DMS79 treated with DMSO at 0.1 percent for 48 hours (cell line): ENCODE measurements at places on chromosomes 3 and 15.

GRCh38 chr3:59567661-59568060 lies 517.8 kb upstream of the CFAP20DC start:
- DNase-seq, result no peak

GRCh38 chr15:59940456-59940855 lies 63.7 kb upstream of the FOXB1 start:
- DNase-seq, result no peak

DNA sequence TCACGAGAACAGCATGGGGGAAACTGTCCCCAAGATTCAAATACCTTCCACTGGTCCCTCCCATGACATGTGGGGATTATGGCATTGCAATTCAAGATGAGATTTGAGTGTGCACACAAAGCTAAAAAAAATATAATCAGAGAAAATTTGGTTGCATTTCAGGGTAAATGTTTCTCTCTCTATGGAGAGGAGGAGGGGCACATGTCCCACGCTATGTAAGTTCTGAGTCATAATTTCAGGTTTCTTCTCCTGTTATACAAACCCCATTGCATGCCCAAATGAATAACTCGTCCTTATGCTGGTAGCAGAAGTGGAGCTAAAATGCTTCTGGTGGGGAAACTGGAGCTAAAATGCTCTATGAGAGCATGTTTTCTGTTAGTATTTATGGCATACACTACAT lies 209.7 kb upstream of the DCBLD2 start:
- no peak for DNase-seq

- DNase-seq, result no peak
Measured at GRCh38 chr15:85517086-85517485, 136.7 kb downstream of the AKAP13 start.

DNA sequence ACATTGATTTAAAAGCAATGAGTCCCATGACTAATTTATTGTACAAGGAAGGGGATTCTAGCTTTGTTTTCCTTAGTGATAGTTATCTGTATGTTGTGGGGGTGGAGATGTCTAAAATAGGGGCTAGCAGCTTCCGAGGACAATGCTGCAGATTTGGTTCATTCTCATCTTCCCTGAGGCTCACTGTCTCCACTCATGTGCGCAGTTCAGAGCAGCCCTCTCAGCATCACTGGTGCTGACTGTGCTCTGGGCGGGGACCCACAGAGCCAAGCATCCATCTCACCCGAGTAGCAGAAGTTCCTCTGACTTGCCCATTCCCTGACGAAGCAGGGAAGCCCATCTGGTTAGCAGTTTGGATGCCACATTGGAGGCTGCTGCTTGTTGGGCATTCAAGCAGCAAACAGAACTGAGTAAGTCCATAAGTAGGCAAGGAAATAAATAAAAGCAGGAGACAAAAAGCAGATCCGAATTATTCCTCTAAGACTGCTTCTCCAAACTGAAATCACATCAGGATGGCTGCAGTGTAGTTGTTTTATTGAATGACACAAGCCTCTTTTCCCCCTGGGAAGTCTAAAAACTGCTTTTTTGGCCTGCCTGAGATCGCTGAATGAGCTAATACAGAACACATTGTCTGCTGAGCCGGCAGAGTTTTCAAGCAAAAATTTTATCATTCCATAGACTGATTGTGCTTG lies 27.5 kb downstream of the RARB start:
- DNase-seq, result no peak

- no peak for DNase-seq
Measured at GRCh38 chr15:91885714-91886270, 32.3 kb downstream of the SLCO3A1 start.

DNA sequence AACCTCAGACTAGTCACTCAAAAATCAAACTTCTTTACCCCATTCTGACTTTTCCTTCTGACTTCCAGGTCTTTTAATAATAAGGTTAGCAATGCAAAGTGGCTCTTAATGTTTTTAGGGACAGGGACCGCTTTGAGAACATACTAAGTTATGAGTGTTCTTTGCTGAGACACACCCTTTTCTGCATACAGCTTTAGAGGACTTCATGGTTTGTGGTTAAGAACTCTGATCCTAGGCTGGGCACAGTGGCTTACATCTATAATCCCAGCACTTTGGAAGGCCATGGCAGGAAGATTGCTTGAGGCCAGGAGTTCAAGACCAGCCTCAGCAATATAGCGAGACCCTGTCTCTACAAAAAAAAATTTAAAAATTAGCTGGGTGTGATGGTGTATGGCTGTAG lies 85.8 kb upstream of the CACNA2D3 start:
- no peak for DNase-seq

DNA sequence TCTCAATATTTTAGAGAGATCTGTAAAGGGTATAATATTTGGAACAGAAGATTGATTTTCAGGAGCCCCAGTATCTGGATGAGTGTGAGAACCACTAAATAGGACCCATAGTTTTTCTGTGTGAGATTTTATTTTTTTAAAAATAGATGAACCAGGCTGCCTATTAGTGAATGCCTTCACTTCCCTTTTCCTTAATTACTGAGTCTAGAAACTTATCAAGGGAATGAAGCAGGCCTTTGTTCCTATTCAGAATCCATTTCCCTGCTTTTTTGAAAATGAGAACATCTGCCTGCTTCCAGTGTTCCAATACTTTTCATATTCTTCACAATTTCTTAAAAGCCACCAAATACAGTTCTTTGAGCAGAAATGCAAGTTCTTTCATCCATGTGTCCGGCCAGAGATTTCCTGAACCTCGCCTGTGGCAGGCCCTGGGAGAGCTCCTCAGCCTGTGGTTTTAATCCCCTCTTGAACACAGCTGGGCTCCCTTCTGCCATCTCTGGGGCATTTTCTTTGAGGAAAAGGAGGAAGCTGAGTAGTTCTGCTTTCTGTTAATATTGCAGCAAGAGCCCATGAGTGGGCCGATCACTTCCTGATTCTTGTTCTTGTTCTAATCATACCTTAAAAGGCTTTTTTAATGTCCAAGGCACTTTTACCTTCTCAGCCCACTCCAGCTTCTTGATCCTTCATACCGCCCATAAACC lies 4.7 kb downstream of the EHD4 start:
- no peak for DNase-seq

GRCh38 chr3:99041747-99042146 lies 140.3 kb upstream of the DCBLD2 start:
- DNase-seq, result no peak

GRCh38 chr3:197463279-197463678 lies 92.5 kb downstream of the BDH1 start:
- DNase-seq, result no peak

DNA sequence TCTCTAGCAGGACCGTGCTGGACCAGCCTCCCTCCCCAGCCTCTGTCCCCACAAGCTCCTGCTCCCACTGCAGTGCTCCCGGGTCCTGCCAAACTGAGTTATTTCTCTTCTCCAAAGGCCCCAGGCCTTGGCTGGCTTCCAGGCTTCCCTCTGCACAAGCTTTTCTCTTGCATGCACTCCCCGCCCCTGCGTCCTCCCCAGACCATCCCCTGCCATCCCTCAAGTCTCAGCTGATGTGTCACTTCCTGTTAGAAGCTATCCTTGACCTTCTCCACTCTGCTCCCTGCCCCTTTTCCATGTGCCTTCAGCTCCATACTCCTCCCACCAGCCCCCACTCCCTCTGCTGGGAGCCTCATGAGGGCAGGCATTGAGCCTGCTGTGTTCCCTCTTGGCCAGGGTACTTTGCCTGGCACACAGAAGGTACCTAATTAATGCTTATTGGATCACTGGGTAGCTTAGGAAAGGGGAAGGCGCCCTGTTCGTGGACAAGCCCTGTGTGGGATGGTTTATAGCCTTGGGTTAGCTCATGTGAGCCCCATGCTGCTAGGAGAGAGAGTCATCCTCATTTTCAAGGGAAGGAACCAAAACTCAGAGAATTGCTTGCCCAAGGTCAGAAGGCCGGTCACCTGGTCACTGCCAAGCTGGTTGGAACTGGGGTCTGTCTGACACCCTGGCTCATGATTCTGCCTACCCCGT lies 56.4 kb downstream of the FEM1B start:
- DNase-seq, result no peak

DNA sequence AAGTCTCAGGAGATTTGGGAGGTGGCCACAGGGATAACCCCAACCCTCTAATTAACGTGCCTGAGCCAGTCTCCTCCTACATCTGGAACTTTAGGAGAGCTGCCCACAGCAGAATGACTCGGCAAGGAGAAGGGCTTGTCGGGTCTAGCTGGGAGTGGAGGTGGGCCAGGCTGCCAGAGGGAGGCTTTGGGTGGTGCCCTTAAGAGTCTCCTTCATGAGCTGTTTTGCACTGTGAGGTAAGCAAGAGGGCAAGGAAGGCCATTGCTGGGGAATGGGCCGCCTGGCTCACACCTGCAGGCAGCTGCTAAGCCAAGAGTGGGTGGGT lies 3.6 kb upstream of the TNK2 start:
- DNase-seq, result no peak

DNA sequence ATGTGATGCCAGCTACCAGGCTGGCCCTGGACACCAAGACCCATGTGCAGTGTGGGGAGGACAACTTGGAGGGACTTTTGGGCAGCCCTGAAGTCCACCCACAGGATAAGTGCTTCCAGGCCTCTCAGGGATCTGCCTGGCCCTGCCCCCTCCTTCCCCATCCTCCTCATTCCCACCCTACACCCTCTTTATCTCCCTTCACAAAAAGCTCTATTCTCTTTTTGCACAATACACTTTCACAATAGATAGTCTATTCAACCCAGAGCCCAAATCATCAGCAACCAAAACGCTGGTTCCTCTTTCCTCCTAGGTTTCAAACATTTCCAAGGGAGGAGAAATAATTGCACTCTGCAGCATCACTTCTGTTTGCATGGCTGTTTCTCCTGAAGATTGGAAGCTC lies 7.8 kb upstream of the ZNF710 start:
- no peak for DNase-seq

DNA sequence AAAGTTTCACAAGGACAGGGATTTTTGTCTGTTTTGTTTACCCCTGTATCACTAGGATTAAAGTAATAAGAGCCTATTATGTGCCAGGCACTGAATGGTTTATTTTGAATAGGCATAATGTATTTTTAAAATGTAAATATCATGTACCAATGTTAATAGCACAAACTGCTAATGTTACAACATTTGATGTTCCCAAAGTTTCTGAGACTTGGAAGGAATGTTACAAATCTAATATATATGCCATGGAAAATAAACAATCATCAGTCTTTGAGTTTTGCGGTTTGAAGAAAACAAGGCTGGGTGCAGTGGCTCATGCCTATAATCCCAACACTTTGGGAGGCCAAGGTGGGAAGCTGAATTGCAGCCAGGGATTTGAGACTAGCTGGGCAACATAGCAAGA lies 159.4 kb downstream of the CDIN1 start:
- no peak for DNase-seq

DNA sequence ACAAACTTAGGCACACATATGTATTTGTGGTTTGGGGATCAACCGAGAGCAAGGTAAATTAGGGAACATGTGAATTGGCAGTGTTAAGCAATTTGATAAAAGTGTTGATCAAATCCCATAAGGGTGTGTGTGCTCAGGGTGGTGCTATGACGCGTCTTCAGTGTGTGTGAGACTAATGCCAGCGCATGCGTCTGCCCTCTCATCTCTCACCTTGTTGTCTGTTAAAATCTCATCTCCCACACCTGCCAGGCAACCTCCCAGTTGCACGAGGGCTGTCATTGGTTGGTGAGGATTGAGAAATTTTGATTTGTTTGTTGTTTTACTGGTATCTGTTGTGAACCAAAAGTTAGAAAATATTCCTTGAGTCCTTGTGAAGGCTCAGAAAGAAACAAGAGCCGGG lies 137.2 kb upstream of the ICE2 start:
- no peak for DNase-seq

DNA sequence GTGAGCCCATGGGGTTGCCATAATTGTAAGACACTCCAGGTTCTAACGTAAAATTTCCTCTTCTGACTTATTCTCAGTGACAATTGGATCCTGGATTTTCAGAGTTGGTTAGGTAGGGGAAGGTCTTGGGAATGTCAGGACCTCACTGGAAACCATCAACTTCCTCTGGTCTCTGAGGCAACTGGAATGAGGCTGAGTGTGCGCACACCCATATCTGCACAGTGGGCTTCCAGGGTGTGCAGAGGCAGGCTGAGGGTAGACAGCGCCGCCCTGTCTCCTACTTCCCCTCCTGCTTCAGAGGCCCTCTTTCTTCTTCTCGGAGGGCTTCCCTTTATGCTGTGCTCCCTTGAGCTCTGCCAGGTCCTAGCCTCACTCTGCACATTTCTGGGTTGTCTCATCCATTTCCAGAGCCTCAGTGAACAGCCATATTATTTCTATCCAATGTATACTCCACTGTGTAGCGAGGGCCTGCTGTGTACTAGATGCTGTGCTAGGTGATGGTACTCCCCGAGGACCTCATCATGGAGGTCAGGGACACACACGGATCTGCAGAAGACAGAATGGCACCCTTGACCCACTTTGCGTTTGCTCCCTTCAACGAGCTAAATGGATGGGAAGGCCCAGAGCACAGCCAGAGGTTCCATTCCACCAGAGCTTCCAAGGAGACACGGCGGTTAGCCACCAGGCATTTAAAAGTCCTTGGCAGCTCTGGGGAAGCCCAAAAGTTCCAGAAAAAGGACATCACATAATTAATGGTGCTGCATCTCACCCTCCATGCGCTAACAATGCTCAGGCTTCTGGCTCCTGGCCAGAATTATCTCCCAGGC lies 18.3 kb downstream of the ACAA1 start:
- no peak for DNase-seq

- no peak for DNase-seq
Measured at GRCh38 chr3:10494180-10494579, 11.2 kb downstream of the ATP2B2 start.

DNA sequence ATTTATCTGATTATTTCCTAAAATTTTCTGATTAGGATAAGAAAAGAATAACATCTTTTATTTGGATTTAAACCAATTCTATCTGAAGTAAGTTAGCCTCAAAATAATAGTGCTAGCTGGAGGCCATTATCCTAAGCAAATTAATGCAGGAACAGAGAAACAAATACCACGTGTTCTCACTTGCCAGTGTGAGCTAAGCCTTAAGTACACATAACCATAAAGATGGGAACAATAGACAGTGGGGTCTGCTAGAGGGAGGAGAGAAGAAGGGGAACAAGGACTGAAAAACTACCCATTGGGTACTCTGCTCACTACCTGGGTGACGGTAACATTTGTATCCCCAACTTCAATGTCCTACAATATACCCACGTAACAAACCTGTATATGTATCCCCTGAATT lies 31.3 kb upstream of the LYSMD4 start:
- DNase-seq, result no peak

DNA sequence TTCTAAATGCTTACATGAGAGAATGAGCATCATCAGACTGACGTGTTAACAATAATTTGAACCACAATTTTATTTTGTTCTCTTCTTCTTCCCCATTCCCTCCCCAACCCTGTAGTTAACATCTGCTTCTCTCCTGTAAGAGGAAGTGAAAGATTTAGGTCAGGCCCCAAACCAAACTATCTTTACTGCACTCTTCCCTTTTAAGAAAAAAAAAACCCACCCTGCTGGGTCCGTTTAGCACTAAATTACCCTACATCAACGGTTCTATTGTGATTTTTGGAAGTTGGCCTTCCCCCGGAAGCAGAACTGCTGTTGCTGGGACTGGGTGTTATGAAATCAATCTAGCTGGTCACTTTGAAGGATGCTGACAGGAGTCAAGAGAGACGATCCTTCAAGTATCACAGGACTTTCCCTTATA lies 49.4 kb downstream of the NFKBIZ start:
- DNase-seq, result no peak

- DNase-seq, result no peak
Measured at GRCh38 chr15:40046721-40047414, 7.9 kb upstream of the SRP14 start.
